ENCODE measurements at places on chromosomes 2 and 18.

GRCh38 chr2:188235364-188235763 lies 56.3 kb upstream of the GULP1 start:
- no peak for DNase-seq

DNA sequence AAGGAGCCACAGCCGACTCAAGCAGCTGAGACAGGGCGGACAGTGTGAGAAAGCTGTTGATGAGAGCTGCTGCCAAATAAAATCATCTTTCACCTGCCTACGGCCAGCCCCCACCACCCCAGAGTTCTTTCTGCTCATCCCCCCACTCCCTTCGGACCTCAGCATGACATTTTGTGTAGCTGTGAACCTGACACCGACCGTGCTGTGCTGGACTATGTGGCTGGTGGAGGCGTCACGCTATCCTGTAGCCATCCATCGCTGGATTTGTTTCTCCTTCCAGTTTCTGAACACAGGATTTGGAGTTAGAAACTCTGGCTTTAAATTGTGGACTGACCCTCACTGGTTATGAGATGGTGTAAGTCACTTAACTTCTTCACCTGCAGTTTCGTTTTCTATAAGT lies 317.3 kb downstream of the DCDC2C start:
- no peak for DNase-seq

GRCh38 chr2:230762317-230762896 lies 49.8 kb downstream of the CAB39 start:
- DNase-seq, result no peak

DNA sequence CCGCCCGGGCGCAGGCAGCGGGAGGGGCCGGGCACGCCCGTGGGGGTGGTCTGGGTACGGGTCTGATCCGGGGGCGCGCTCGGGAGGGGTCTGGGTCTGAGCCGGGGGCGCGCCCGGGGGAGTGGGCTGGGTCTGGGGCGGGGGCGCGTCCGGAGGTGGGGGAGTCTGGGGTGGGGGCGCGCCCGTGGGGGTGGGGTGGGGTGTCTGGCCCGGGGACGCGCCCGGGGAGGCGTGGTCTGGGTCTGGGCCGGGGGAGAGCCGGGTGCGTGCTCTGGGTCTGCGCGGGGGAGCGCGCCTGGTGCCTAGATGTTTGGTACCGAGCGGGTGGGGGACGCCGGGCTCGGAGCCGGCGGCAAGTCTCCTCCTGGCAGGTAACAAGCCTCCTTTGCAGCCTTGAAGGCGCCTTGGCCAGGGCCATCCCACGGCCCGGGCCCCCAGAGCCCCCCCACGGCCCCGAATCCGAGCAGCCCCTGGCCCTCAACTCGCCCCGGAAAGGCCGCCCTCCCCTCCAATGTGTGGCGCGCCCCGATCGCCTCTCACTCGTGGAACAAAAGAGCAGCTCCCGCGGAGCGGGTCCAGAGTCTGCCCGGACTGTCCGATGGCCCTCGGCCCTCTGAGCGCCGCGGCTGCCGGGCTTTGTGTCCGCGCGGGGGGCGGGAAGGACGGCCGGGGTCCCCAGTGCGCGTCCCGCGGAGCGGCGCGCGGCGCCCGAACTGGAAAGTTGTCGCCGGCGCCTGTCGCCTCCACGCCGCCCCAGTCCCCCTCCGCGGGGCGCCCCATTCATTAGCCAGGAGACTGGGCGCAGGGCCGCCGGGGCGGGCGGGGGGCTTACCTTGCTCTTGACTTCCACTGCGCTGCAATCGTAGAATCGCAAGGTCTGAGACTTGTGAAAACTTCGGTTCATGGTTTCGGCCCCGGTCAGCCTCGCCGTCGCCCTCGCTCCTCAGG lies 595 bp downstream of the PARD6G start:
- DNase-seq, result no peak

DNA sequence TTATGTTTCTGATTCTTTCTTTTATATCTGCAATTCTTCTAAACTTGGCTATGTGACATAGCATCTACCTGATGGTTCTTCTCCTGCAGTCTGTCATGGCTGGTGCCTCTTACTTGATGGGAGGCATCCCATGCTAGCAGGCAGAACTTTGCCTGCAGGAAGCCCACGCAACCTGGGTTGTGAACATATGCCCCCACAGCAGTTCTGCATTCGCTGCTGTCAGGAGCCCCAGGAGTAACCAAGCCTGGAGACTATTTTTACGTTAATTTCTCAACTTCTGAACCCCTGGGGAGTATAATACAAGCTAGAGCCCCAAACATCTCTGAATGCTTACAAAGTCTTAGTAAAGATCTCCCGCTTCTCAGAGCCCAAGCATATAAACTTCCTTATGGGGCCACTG lies 12.1 kb downstream of the FAM168B start:
- no peak for DNase-seq

- DNase-seq, result no peak
Measured at GRCh38 chr2:73133566-73134197, 20.9 kb upstream of the RAB11FIP5 start.

DNA sequence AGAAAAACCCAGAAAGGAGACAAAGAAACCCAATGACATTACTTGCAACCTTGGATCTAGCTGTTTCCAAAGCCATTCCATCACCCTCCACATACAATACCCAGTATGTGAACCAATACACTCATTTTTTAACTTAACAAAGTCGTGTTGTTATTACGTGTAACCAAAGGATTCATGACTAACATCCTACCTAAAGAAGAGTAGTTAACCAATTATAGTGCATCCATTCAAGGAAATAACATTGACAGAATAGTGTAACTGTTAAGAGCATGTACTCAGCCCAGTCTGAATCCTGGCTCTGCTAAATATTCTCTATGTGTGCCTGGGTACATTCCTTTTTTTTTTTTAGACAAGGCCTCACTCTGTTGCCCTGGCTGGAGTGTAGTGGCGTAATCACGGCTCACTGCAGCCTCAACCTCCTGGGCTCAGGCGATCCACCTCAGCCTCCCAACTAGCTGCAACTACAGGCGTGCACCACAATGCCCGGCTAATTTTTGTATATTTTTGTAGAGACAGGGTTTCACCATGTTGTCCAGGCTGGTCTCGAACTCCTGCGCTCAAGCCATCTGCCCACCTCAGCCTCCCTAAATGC lies 9.9 kb downstream of the TLK1 start:
- no peak for DNase-seq

DNA sequence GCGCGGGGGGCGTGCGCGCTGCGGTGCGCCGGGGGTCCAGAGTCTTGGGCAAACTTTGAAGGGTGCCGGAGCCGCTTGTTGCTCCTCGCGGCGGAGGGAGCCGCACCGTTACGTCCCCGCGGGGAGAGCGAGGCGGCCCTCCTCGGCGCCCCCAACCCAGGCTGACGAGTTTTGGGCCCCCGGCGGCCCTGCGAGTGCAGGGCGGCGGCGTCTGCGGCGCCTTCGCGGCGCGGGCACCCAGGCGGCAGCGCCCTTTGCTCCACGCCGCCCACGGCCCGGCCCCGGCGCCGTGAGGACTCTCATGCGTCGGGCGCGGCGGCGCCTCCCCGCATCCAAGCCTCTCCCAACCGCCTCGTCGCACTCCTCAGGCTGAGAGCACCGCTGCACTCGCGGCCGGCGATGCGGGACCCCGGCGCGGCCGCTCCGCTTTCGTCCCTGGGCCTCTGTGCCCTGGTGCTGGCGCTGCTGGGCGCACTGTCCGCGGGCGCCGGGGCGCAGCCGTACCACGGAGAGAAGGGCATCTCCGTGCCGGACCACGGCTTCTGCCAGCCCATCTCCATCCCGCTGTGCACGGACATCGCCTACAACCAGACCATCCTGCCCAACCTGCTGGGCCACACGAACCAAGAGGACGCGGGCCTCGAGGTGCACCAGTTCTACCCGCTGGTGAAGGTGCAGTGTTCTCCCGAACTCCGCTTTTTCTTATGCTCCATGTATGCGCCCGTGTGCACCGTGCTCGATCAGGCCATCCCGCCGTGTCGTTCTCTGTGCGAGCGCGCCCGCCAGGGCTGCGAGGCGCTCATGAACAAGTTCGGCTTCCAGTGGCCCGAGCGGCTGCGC lies 814 bp downstream of the FZD7 start:
- peak; percentile 9 for DNase-seq

DNA sequence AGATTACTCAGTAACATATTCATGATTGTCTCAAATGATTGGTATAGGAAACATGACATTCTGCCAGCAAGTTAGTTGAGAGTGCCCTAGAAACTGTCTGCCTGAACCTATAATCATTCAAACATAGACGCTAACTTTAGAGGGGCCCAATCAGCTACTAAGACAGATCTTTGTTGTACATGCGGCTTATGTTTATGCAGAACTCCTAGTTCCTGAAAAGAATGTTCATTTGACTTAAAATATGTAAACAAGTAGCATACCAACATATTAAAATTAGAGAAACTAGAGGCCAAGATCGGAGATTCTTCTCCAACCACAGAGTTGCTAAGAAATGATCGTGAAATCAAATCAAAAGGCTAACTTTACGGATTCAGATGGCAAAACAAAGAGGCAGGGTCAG lies 4.2 kb upstream of the METAP1D start:
- no peak for DNase-seq

- DNase-seq, result no peak
Measured at GRCh38 chr2:53188851-53189510, 578.6 kb upstream of the CHAC2 start.

GRCh38 chr18:39681061-39681460 lies 2115.5 kb upstream of the CELF4 start:
- DNase-seq, result no peak

DNA sequence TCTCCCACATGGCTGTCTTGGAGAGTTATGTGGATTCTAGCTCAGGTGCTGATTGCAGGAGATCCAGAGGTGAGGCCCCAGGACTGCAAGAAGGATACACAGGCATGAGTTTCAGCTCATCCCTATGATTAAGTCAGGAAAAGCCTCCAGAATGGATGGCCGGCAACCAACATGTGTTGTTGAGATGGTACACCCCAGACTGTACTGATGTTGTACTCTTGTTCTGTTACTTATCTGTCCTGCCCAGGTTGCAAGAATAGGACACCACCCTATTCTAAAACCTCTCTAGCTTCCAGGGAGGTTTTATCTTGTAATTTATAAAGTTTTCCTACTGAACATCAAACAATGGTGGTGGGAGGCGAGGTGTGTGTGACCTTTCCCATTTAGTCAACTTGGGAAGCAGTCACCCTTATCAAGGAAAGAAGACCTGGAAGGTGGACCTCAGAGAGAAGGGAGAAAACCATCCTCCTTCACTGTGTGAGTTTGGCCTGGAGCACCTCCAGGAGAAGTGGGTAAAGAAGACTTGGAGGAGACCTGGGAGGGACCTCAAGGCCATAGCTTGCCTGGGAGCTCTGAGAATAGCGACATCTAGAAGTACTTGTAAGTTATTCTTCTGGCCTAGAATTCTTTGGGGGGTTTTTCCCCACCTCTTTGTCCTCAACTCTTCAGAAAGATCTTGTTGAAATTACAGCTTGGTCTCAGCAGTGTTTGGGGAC lies 8.6 kb downstream of the FAM124B start:
- no peak for DNase-seq

GRCh38 chr18:58174285-58174684 lies 130.3 kb downstream of the NEDD4L start:
- no peak for DNase-seq

- no peak for DNase-seq
Measured at GRCh38 chr2:85063981-85064599, 69.1 kb upstream of the TCF7L1 start.

DNA sequence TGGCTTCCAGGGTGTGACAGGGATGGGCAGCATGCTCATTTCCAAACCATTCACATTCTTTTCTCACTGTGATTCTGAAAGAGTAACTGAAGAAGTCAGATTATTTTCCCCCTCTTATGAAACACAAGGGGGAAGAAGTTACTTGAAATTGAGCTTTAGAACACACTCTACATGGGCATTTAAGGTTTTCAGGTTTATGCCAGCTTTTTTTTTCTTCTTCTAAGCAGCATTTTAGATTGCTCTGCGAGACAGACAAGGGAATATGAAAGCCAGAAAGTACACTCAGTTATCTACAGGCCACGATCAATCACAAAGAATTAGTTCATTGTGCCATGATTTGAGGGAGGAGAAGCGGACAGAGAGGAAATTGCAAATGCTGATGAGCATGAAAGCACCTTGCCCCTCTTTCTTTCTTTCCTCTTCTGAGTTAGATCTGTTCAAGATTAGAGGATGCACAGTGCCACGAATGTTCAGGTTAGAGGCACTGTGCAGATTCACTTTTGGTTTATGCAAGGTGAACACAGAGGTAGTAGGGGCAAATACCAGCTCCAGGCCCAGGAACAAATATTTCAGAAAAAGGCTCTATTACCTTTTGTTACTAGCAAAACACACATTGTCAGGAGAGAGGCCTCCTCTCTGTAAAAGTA lies 49.2 kb downstream of the CXCR4 start:
- no peak for DNase-seq

GRCh38 chr2:138712212-138712979 lies 67.8 kb downstream of the NXPH2 start:
- no peak for DNase-seq

- DNase-seq, result peak; percentile 29
Measured at GRCh38 chr2:10533811-10534321, 85.7 kb upstream of the ODC1 start.

GRCh38 chr2:194723446-194723845 lies 933.6 kb upstream of the SLC39A10 start:
- no peak for DNase-seq

DNA sequence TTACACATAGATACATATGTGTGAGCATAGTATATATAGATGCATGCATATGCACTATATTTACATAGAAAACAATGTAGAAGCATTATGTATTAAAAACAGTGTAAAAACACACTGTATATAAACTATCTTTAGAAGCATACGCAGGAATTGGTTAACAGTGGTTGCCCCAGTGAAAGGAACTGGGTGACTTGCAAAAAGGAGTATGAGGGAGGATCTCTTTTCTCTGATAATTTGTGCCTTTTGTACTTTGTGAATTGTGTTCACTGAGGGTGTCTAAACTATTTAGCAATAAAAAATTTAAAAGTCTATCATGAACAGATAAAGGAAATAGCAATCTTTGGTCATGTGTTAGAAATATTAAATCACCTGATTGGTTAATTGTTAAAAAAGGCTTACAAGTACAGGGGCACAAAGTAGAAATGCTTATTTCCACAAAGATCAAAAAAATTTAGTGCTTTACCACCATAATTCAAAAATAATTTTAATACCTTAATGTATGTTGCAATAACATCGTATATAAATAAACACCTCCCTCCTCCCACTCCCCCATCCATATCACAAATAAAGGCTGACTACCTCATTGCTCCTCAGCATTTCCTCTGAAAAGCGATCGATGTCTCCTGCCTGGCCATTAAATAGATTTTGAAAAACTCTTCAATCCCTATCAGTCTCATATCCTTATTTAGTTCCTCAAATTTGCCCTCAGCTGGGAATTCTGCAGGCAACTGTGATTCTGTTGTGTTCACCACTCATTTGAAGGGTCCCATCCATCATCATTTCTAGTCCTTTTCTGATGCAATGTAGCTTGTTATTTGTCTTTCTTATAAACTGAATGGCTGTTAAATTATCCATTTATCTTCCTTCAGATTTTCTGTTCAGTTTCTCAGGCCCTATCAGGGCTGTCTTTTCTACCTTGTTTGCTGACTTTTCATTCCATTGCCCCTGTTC lies 257.3 kb downstream of the AGPS start:
- no peak for DNase-seq

GRCh38 chr2:134440336-134440909 lies 186.6 kb downstream of the MGAT5 start:
- no peak for DNase-seq

- no peak for DNase-seq
Measured at GRCh38 chr2:115491186-115491793, 1048.8 kb downstream of the DPP10 start.

All from LoVo (cell line).